ENCODE measurements at places on chromosomes 1 and 21. TPM values are rescaled to one million over a fixed set of nuclear protein-coding genes. Genes with fewer than 3 reads are reported as not detected.
A peak's percentile ranks its signal among the peaks of the same experiment; 100 is the strongest.

- peak overlapping the region; percentile 60 for H3K27ac ChIP-seq
- no peak for DNase-seq
- peaks cover 13% of the 10 kb centered on the region for H3K4me1 ChIP-seq
- no peaks in the 10 kb centered on the region for H3K27me3 ChIP-seq
These were observed 876 bp downstream of the MOB3C start for GRCh38 chr1:46615735-46616134.

DNA sequence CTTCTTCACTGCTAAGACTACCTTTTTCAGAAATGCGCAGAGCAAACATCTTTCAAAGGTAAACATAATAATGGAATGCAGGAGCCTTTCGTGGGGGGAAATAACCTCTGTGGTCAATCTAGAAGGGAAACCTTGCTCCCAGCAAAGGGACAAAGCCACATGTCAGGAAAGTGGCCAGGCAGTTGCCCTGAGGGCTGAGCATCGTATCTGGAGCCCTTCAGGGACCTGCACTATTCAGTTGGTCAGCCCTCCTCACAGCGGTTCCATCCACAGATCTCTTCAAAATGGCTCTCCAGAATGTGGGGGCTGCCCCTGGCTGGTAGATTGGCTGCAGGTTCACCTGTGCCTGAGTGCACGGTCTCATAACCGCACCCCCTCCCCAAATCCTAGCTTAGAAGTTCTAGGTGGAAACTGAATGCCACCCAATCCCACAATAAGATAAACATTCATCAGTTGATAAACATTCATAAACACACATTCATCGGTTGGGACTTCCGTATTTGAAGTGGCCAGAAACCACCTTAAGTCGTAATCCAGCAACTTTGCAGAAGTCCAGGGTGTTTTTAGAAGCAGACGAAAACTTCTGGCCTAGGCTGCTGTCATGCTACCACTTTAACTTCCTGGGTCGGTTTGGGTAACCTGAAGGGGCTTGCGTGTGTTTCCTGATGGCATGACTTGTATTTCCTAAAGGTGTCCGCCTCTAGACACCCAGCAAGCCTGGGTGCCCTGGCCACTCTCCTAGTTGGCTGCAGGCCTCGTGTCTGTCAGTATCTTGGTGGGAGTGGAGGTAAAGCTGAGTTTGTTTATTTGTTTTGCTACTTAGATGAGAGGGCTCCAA, 50.5 kb downstream of the RASSF5 start:
- peak overlapping the region; percentile 98 for H3K27ac ChIP-seq
- H3K4me1 ChIP-seq = peaks cover 73% of the 10 kb centered on the region
- H3K27me3 ChIP-seq = no peaks in the 10 kb centered on the region
- H3K4me3 ChIP-seq = peak overlapping the region; percentile 51

DNA sequence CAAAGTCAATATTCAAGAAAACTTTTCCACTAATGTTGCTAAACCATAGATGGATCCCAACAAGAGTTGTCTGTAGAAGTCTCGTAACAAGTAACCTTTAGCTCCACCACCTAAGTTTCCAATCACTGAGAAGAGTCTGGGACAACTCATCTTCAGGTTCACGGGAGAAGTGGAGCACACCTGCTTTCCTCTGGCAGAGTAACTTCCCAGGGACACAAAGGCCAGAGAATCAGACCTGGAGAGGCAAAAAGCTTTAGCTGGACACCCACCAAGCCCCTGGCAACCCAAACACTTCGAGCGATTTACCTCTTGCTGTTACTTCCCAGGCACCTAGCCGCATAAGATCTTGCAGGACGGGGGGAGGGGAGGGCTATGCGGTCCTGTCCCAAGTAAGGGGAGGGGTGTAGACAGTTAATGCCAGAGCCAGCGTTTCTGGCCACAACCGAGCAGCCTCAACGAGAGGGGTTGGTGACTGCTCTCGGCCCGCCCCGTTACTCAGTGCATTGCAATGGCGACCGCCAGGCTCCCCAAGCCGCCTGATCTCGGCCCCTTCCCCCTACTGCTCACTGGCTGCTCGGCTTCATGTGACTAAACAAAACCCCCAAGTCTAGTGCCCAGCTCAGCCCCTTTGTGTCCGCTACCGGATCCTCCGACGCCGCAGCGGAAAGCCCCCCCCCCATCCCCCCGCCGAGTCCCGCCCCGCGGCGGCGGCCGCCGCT, 709 bp downstream of the ZNF644 start:
- peaks cover 9% of the 10 kb centered on the region for H3K4me1 ChIP-seq
- no peaks in the 10 kb centered on the region for H3K36me3 ChIP-seq
- H3K4me3 ChIP-seq = peak overlapping the region; percentile 73
- H3K27me3 ChIP-seq = no peaks in the 10 kb centered on the region

- H3K27ac ChIP-seq = no peak overlapping the region
- DNase-seq = no peak
- H3K36me3 ChIP-seq = no peaks in the 10 kb centered on the region
- H3K4me1 ChIP-seq = no peaks in the 10 kb centered on the region
- no peaks in the 10 kb centered on the region for H3K27me3 ChIP-seq
These were observed 11.6 kb downstream of the DPYD start for GRCh38 chr1:97909266-97909665.

NPHS2 gene
- not detected for polyA plus RNA-seq

CHI3L2 gene
- polyA plus RNA-seq = 0.50 TPM

- no peak overlapping the region for H3K4me3 ChIP-seq
- H3K27me3 ChIP-seq = no peaks in the 10 kb centered on the region
- H3K27ac ChIP-seq = peak overlapping the region; percentile 7
These were observed 188.9 kb downstream of the NRIP1 start for GRCh38 chr21:14875704-14876523.

DNA sequence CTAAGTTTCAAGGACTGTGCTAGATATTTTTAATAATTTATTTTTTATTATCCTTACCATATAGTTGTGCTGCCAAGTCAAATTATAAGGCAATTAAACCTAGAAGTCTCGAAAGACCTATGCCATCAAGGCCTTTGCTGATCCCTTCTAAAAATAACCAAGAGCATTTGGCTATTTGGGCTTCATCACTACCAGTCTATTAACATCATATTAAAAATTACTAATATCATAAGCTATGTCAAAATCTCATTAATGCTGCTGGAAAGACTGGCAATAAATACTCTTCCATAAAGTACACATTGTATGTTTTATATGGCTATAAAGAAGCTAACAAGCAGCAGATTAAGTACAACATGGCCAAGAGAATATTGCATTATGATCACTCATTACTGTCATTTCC, 43.0 kb upstream of the MUTYH start:
- no peaks in the 10 kb centered on the region for H3K4me1 ChIP-seq
- no peak overlapping the region for H3K4me3 ChIP-seq
- DNase-seq = no peak
- H3K27me3 ChIP-seq = no peaks in the 10 kb centered on the region

GRCh38 chr1:221164029-221164428, 284.8 kb downstream of the HLX start:
- H3K27ac ChIP-seq = no peak overlapping the region
- DNase-seq = no peak
- no peak overlapping the region for H3K4me3 ChIP-seq
- no peaks in the 10 kb centered on the region for H3K36me3 ChIP-seq
- H3K4me1 ChIP-seq = no peaks in the 10 kb centered on the region
- H3K27me3 ChIP-seq = no peaks in the 10 kb centered on the region

- H3K27me3 ChIP-seq = no peaks in the 10 kb centered on the region
- H3K36me3 ChIP-seq = no peaks in the 10 kb centered on the region
- no peaks in the 10 kb centered on the region for H3K4me1 ChIP-seq
- no peak for DNase-seq
- H3K27ac ChIP-seq = no peak overlapping the region
These were observed 860 bp upstream of the SHCBP1L start for GRCh38 chr1:182953826-182954225.
